Glomerular endothelial cell (primary cell): ENCODE measurements at places on chromosomes 12 and 14. TPM values are rescaled to one million over a fixed set of nuclear protein-coding genes. Genes with fewer than 3 reads are reported as not detected.

DNA sequence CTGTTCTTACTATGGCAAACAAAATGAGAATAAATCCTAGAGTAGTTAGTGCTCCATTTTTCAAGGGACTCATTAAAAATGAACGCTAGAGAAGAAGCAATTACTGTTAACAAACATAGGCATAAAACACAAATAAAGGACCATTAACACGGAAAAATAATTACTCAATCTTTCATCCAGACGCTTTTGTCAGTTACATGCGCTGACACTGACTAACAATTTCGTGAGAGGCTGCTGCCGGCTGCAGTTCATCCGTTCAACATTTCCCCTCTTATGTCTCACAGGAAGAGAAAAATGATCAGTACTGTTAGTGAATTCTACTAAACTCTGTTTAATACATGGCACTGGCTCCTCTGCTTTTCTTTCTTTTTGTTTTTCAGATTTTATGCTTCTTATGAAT lies 472.7 kb upstream of the FLRT2 start:
- no peak for DNase-seq

- no peak for DNase-seq
Observed at GRCh38 chr12:49236423-49236822, 28.5 kb upstream of the TUBA1C start.

DNA sequence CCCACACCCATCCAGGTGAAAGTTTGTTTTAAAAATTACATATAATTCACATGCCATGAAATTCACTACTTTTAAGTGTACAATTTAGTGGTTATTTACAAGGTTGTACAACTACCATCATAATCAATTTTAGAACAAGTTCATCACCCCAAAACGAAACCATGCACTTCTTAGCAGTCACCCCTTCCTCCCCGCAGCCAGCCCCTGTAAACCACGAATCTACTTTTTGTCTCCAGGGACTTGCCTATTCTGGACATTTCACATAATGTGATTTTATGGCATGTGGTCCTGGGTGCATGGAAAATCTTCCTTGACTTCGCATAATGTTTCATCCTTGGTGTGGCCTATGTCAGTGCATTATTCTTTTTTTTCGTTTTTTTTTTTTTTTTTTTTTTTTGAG lies 19.2 kb upstream of the TRAF3 start:
- no peak for DNase-seq

GRCh38 chr12:72297666-72298065 lies 25.5 kb downstream of the TRHDE start:
- DNase-seq, result no peak

DNA sequence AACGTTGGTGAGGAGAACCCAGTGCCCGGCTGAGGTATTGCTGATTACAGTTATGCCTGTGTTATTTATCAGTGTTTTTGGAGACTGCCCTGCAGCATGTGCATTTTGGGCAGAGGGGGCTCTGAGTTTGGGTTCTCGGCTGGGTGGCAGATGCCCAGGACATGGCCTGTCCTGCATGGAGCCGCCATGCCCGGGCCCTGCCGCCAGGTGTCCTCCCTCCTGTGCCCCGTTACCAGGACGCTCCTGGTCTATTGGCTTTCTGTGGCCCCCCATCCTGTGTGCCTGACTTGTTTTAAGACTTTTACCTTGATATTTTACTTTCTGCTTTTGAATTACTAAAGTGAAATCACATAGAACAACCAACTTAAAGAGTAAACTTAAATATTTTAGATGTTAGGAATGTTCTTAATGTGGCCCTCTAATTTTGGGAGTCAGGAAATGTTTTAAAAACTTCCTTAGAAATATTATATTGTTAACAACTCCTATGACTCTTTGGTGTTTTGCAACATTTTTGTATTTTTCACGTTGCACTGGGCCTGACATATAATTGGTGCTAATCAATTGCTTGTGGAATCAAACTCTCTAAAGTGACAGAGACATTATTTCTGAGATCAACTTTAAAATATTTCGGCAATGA lies 51.8 kb downstream of the PRIMA1 start:
- DNase-seq, result no peak

DNA sequence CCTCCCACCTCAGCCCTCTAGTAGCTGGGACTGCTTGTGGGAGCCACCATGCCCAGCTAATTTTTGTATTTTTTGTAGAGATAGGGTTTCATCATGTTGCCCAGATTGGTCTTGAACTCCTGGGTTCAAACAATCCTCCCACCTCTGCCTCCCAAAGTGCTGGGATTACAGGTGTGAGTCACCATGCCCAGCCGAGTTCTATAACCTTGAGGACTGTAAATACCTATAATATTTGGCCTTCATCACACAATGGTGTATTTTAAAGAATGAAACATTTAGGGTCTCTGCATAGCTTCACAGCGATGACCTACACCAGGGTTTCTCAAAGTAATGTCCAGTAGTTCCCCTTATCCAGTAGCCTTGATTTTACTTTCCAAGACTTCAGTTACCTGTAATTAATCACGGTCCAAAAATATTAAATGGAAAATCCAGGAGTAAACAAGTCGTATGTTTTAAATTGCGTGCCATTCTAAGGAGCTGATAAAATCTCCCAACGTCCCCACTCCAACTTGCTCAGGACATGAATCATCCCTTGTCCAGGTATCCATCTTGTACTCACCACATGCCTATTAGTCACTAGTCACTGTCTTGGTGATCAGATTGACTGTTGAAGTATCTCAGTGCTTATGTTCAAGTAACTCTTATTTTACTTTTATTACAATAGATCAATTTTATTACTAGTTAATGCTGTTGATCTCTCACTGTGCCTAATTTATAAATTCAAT lies 368.2 kb downstream of the BTG1 start:
- no peak for DNase-seq

- DNase-seq, result no peak
Observed at GRCh38 chr14:97138801-97139200, 341.6 kb downstream of the VRK1 start.

DNA sequence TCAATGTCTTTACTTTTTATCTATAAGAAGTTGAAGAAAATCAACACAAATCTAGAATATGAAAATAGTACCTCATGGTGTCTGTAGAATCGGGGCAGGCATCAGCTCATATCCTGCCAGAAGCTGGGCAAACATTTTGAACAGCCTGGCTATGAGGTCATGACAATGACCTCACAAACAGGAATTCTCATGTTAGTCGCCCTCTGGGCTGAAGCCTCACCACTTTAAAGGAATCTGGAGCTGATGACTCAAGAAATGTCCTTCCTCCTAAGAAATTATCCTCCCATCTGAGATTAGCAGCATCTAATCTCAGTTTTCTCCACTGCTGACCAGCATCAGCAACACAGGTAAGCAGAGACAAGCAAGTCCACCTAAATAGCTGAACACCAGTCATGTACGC lies 27.1 kb downstream of the CLIP1 start:
- peak; percentile 33 for DNase-seq

- DNase-seq, result no peak
Observed at GRCh38 chr14:52052288-52052943, 16.4 kb downstream of the NID2 start.

DNA sequence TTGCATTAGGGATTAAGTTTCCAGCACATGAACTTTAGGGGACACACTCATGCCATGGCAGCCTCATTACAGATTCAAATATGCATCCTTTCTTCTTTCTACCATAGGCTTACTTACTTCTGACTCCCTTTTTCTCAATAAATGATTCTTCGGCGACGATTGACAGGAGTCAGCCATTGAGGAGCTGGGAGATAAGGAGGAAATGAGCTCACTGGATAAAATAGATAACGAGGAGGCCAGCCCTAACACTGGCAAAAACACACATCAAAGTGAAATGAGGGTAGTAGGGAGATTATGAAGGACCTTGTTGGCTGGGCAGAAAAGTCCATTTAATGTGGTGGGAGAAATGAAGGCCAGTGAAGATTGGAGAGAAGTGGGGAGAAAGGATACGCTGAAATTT lies 172.2 kb downstream of the SLC41A2 start:
- no peak for DNase-seq

RASAL1 gene
- total RNA-seq, result not detected in 2 replicates

HOMEZ gene
- 13.8 and 14.6 TPM in 2 replicates for total RNA-seq

EML1 gene
- total RNA-seq, result 33.7 and 42.0 TPM in 2 replicates

OR4K15 gene
- total RNA-seq, result not detected in 2 replicates

TAS2R43 gene
- 1.3 TPM in 1 of 2 replicates, not detected in the other for total RNA-seq

ZC3H14 gene
- total RNA-seq, result 45.7 and 46.1 TPM in 2 replicates

PITPNM2 gene
- 20.2 and 30.2 TPM in 2 replicates for total RNA-seq
